SW 1271 (cell line): ENCODE measurements at places on chromosomes 11 and 22.

DNA sequence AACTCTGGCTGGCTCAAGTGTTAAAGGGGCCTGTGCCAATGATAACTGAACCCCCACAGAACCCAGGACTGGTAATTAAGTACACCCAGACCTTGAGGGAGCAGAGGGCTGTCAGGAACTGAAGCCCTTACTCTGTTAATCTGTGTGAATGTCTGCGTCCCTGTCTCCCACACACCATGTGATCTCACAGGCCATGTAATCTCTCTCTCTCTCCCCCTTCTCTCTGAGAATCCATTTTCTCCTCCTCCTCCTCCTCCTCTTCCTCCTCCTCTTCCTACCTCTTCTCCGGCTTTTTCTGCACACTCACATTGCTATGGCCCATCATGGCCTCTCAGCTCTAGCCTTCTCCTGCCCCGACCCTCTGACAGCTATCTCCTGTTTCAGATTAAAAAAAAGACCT is 14.6 kb upstream of the IRAG1 start:
- no peak for DNase-seq

DNA sequence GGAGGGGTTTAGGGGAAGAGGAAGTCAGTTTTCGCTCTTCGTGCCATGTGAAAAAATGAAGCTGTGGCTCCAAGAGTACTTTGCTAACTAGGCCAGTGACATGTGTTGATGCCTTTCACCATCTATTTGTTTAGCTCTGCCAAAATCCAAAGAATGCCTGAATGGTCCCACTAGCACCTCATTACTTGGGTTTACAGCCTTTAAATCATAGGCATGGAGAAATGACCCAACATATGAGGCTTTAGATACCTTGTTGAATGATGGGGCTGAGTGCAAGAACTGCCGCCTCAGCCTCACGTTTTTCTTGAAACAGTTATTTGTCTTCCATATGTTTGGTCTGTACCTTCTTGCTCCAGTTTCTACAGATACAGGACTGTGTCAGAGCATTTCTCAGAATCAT is 8.3 kb downstream of the RBM4 start:
- DNase-seq = no peak

- DNase-seq = no peak
Observed at GRCh38 chr22:48336339-48337060, 1491.2 kb downstream of the BRD1 start.

- DNase-seq = no peak
Observed at GRCh38 chr22:23677701-23677995, 13.2 kb upstream of the RGL4 start.

DNA sequence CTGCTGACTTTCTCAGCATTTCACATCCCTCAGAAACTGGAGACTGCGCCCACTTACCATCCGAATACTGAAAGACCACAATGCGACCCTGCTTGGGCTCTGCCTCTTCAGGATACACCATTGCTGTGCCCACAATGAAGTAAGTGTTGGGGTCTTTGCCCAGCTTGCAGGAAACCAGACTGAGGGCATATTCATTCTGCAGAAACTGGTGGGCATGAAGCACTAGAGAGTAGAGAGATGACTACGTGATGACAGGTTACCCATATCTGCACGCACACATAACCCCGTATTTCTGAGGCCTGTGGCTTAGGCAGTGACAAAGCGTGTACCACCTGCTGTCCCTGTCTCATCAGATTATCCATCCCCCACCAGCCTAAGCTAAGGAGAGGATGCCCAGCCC is 14.6 kb upstream of the VWCE start:
- no peak for DNase-seq

GRCh38 chr11:72848846-72849466 is 34.7 kb downstream of the ATG16L2 start:
- DNase-seq = peak; percentile 18

DNA sequence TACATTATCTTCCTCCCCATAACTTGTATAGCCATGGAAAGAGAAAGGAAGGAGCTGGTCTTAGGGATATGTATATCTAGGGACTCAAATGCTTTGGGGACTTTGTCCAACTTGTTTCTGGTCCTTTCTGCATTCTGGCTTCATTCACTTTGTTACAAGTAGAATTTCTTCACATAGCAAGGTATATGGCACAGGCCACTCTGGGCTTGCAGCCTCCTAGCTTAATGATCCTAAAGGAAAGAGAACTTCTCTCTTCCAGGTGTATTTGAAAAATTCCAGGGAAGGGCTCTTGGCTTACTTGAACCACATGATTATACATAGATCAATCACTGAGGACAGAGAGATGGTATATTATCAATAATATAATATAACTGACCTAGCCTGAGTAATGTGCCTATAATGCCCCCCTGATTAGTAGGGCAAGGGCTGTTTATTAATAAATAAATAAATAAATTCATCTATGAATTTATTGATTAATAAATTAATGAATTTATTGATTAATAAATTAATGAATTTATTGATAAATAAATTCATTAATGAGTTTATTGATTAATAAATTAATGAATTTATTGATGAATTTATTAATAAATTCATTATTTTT is 48.2 kb upstream of the CEP295 start:
- no peak for DNase-seq
